ENCODE measurements at places on chromosomes 1 and 21. TPM values are rescaled to one million over a fixed set of nuclear protein-coding genes. Genes with fewer than 3 reads are reported as not detected.

DNA sequence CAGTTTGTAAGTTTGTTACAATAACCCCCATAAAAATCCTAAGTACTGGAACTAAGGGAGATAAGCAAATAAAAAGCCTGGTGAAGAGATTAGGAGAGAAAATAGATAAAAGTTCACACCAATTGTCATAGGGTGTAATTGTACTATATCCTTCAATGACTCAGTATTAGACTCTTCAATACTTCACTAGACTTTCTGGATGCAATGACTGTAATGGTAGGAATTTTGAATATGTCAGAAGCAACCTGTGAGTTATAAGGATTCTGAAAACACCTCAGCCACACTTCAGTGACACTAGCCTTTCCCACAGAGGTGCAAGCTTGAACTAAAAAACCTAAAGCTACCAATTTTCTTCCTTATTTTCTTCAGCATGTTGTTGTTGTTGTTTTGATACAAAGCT is 147.9 kb downstream of the PTGER3 start:
- H3K36me3 ChIP-seq, result no peaks in the 10 kb centered on the region
- H3K27ac ChIP-seq, result no peak overlapping the region
- DNase-seq, result no peak
- no peaks in the 10 kb centered on the region for H3K4me1 ChIP-seq
- no peak overlapping the region for H3K4me3 ChIP-seq

DNA sequence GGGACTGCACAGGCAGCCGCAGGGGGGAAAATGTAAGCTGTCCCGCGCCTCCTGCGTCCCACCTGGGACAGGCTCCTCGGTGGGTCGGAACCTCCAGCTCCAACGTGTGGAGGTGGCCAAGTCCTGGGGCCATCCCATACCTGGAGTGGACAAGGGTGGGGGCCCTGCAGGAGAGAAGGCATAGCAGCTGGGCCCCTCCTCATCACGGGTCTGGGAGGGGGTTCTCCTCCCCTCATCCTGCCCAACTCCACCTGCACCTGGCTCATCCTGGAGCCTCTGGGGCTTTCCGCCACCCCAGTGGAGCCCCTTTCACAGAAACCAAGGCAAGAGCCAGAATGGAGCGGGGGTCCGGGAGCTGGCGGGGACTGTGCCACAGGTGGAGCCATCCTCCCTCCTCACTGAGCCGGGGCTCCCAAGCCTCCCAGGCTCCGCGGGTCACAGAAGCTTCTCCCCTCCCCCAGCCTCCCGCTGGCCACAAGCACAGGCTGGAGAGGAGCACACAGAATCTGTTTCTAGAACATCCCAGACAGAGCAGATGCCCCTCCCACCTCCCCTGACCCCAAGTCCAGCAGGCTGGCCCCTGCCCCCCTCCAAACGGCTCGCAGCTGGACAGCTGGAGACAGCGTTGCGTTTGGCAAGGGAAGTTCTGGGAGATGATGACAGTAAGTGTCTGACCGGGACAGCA is 65.8 kb downstream of the MEGF6 start:
- H3K27me3 ChIP-seq, result no peaks in the 10 kb centered on the region
- H3K27ac ChIP-seq, result no peak overlapping the region
- no peak for DNase-seq
- H3K4me1 ChIP-seq, result no peaks in the 10 kb centered on the region
- no peaks in the 10 kb centered on the region for H3K36me3 ChIP-seq
- H3K4me3 ChIP-seq, result no peak overlapping the region

GRCh38 chr1:37945743-37946702 is 830 bp downstream of the INPP5B start:
- peak overlapping the region; percentile 99 for H3K27ac ChIP-seq
- H3K4me1 ChIP-seq, result peaks cover 9% of the 10 kb centered on the region
- DNase-seq, result no peak
- peaks cover 5% of the 10 kb centered on the region for H3K36me3 ChIP-seq

Gene FCRL6
- total RNA-seq, result not detected

- H3K27me3 ChIP-seq, result no peaks in the 10 kb centered on the region
- H3K4me1 ChIP-seq, result no peaks in the 10 kb centered on the region
- no peaks in the 10 kb centered on the region for H3K36me3 ChIP-seq
- no peak overlapping the region for H3K4me3 ChIP-seq
- no peak for DNase-seq
Observed at GRCh38 chr1:110455151-110455550, 4.2 kb downstream of the PROK1 start.

Gene KIF1B
- 11.2 TPM for total RNA-seq

- H3K36me3 ChIP-seq, result no peaks in the 10 kb centered on the region
- no peak for DNase-seq
- no peak overlapping the region for H3K27ac ChIP-seq
Observed at GRCh38 chr1:17671314-17671705, 83.8 kb upstream of the ACTL8 start.

DNA sequence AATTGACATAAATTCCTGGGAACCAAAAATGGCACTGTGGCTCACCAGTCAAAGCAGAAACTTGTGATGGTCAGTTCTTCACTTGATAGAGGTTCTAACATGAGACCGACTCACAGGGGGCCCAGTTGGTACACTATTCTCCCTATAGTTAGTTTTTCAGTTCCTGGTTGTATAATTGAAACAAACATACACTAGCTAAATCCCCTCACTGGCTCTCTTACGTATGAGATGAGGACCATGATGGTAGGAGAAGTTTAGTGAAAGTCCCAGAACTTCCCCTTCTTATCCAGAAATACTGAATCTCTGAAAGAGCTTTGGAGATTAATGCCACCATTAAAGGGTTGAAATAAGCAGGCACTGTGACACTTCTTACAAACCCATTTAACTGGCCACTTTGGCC is 2.8 kb upstream of the S100B start:
- H3K27me3 ChIP-seq, result no peaks in the 10 kb centered on the region
- no peaks in the 10 kb centered on the region for H3K36me3 ChIP-seq
- H3K4me3 ChIP-seq, result no peak overlapping the region
- H3K4me1 ChIP-seq, result peaks cover 42% of the 10 kb centered on the region
- H3K27ac ChIP-seq, result no peak overlapping the region

Gene NBPF4
- not detected for total RNA-seq

DNA sequence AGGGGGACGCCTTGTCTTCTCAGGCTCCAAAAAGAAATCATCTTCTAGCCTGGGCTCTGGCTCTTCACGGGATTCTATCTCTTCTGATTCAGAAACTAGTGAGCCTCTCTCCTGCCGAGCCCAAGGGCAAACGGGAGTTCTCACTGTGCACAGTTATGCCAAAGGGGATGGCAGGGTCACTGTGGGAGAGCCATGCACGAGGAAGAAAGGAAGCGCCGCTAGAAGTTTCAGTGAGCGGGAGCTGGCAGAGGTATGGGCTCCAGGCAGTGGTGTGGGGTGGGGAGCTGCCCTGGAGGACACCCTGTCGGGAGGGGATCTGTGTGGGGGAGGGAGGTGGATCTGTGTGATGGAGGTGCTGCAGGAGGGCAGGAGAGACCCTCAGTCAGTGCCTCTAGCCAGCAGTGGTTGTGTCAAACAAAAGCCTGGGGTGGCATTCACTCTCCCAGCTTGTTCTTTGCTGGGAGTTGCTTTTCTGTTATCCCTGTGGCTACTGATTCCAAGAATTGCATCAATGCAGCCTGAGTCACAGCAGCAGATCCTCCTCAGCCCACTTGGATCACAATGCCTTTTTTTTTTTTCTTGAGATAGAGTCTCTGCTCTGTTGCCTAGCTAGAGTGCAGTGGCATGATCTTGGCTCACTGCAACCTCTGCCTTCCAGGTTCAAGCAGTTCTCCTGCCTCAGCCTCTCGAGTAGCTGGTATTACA is 21.8 kb downstream of the KDM4A start:
- DNase-seq, result no peak
- no peaks in the 10 kb centered on the region for H3K27me3 ChIP-seq
- H3K4me1 ChIP-seq, result peaks cover 4% of the 10 kb centered on the region
